ENCODE measurements at places on chromosomes 12 and 14.
A peak's percentile ranks its signal among the peaks of the same experiment; 100 is the strongest.

GRCh38 chr12:16606201-16606849 lies 363 bp upstream of the LMO3 start:
- DNase-seq, result no peak

GRCh38 chr14:23245282-23245681 lies 7.5 kb downstream of the RNF212B start:
- DNase-seq, result no peak

GRCh38 chr14:93025055-93025454 lies 90.7 kb downstream of the ITPK1 start:
- no peak for DNase-seq

GRCh38 chr12:126212824-126213223 lies 1147.6 kb downstream of the AACS start:
- DNase-seq, result no peak

- DNase-seq, result no peak
Observed at GRCh38 chr14:54786838-54787237, 115.8 kb downstream of the GCH1 start.

DNA sequence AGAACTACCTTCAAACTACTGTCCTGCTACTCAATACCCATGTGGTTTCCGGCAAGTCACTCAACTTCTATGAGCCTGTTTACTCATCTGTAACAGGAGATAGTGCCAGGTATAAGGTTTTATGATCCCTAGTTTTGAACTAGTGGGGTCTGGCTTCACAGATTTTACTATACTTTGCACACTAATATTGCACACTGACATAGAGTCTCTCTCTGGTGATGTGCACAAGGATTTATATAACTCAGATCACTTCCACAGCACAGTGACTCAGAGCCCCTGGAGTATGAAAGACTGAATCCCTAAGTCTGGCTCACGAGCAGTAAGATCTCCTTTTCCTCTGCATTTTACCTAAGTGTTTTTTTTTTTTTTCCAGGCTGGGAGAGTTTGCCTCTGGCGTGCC lies 69.7 kb upstream of the SLC38A2 start:
- no peak for DNase-seq

- no peak for DNase-seq
Observed at GRCh38 chr12:79776111-79776510, 85.3 kb upstream of the PAWR start.

DNA sequence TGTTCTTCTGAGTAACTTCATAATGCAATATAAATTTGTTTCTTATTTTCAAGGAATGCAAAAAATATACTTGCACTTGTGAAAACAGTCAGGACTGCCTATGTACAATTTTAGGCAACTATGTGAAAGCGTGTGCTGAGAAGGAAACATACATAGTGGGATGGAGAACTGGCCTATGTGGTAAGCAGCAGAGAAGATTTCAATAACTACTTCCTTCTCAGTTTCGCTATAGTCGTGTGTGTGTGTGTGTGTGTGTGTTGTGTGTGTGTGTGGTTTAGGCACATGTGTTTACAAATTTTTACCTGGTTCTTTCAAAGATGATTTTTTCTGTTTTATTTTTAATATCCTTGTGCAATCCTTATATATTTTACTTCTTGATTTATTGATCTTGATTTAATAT lies 211.8 kb downstream of the LRRK2 start:
- no peak for DNase-seq

- no peak for DNase-seq
Observed at GRCh38 chr14:36716614-36717184, 55.0 kb downstream of the PAX9 start.

DNA sequence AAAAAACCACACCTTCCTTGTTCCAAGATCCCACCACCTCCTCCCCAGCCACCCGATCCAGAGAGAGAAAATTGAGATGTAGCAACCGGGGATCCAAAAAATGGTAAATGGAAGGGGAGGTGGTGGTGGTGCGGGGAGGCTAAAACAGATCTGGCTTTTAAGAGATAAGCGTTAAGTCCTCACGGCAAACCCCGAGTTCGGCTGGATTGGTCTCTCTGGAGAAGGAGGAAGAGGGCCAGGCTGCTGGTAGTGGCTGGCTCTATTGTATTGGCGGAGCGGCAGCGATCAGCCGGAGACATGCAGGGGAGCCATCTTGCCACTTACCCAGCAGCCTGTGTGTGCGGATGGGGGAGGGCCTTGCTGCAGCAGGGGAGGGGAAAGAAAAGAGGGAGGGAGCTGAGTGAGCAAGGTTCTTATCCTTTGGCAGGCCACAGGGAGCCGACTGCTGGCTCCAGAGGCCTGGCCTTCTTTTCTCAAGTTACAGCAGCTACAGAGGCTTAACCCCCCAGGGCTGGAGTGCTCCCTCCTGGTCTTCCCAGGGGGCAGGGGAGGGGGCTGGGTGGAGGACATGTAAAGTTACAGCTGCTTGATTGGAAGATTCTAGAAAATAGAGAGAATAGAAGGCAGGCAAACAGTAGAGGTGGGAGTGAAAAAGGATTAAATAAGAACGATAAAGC lies 14.1 kb upstream of the CDH24 start:
- peak; percentile 59 for DNase-seq

DNA sequence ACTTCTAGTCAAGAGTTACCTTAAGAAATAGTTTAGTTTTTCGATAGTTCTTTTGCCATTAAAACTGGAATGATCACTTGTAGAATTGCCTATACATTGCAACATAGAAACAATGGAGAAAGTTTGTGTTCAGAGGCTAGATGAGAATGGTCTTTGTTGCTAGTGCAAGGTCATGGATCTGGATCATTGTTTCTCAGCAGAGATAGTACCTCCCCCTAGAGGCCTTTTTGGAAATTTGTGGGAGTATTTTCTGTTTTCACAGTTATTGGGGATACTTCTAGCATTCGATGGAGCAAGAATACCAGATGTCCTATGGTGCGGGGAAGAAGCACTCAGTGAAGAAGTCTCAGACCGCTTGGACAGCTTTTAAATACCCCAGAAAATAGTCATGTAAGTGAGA lies 138.8 kb upstream of the HMGA2 start:
- DNase-seq, result no peak
